ENCODE measurements at places on chromosomes 3 and 15.

GRCh38 chr3:129428376-129429079 is at the start of gene EFCAB12:
Gene EFCAB12 (minus strand): TSS chr3:129428636. CDS start chr3:129428488, 148 bp downstream.
- DNase-seq = no peak

DNA sequence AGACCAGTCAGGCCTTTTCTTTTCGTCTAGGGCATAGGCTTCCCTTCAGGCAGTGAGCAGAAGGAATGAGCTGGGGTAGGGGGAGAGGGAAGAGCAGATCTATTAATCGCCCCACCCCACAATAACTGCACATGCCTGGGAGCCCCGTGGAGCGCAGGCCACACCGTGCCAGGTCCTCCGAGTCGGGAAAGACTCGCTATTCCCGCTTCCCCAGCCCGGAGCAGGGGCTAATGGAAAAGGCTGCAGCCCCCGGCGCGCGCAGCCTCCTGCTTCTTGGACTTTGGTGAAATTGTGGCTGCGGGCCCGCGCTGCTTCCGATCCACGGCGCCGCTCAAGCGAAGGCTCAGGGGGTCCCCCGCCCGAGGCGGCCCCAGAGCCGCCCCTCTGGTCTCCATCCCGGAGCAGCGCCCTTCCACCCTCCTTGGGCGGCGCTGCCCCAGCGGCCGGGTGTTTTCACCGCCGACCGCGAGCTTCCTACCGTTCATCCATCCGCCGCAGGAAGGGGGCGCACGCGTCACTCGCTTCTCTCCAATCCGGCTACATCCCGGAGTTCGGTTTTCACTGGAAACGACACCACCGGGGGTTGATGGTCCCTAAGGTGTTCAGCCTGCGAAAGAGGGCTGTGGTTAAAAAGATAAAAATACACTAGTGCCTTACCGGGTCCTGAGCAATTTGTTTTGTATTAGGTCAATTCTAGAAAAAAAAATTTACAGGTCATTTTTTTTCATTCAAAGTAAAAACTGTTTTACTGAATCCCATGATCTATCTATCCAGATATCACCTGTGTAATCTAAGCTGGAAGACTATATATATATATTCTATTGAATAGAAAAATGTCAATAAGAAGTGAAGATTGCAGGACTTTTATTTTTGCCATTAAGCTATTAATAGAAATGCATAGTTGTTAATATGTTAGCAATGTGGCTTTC is 4.4 kb upstream of the SYNM start:
- DNase-seq = no peak

- DNase-seq = no peak
Measured at GRCh38 chr15:34795267-34796081, at the start of gene ACTC1. Gene ACTC1 (minus strand): TSS chr15:34795549. CDS start chr15:34794808, 741 bp downstream.

- DNase-seq = no peak
Measured at GRCh38 chr15:56678571-56678970, 54.7 kb downstream of the ZNF280D start.

Measured in epithelial cell of proximal tubule (primary cell).